ENCODE measurements at places on chromosomes 3 and 15. TPM values are rescaled to one million over a fixed set of nuclear protein-coding genes. Genes with fewer than 3 reads are reported as not detected.

The CHRD gene
- total RNA-seq: 7.0 TPM

The SLC4A7 gene
- total RNA-seq: 14.4 TPM

GRCh38 chr3:60798456-60798855 is 452.8 kb downstream of the FHIT start:
- DNase-seq: no peak

GRCh38 chr3:120678984-120679383 is 3.1 kb downstream of the HGD start:
- DNase-seq: no peak

DNA sequence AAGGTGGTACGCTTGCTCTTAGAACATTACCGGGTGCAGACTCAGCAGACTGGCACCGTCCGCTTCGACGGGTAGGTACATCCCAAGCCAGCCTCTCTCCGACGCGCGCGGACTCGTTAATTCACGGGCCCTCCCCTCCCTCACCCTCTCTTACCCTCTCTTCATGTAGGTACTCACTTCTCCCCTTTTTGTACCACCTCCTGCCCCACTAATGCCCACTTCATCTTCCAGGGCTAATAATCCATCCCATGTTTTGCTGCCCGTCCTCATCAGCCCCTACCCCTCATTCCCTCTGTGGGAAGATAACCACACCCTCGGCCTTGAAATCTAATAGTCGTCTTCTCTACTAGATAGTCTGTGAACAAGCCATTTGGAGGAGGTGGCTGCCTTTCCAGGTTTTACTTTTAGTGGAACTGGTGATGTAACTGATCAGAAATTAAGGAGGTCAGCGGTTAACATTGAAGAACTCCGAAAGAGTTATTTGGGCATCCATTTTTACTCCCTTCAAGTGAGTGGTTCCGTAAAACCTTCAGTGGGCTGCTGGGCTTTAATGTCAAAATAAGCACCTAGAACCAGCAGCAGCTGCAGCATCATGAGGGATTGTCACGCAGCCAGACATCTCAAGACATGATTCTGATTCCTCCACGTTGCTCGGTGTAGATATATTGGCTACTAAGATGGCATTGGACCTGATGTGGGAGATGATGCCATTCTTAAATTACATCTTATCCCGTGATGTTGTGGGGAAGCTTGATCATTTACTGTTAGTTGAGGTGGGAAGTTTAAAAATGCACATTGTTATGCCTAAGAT is 1.3 kb downstream of the FEM1B start:
- no peak for DNase-seq

DNA sequence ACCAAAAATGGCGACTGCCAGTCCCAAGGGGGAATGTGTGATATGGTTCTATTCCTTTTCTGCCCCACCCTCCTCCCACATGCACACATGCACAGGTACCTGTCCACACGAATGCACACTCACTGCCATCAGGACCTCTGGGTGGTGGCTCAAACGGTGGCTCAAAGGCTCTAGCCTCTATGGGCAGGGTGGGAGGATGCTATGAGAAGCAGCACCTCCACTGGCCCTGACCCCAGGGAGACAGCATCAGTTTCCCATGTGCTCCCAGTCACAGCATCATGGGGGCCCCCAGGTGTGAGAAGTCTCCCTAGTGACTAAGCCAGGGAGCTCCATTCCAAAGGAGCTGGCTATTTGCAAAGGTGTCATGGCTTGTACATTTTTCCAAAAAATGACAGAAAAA is 15.9 kb downstream of the SEMA3G start:
- DNase-seq: no peak

GRCh38 chr3:167754049-167754448 is 18.5 kb downstream of the SERPINI1 start:
- no peak for DNase-seq

The ITPKA gene
- 0.90 TPM for total RNA-seq

The C3orf52 gene
- 1.8 TPM for total RNA-seq

GRCh38 chr3:141326123-141326522 is 42.2 kb upstream of the ZBTB38 start:
- no peak for DNase-seq

- DNase-seq: no peak
These were observed 443.3 kb downstream of the MAGI1 start for GRCh38 chr3:65595222-65596028.

DNA sequence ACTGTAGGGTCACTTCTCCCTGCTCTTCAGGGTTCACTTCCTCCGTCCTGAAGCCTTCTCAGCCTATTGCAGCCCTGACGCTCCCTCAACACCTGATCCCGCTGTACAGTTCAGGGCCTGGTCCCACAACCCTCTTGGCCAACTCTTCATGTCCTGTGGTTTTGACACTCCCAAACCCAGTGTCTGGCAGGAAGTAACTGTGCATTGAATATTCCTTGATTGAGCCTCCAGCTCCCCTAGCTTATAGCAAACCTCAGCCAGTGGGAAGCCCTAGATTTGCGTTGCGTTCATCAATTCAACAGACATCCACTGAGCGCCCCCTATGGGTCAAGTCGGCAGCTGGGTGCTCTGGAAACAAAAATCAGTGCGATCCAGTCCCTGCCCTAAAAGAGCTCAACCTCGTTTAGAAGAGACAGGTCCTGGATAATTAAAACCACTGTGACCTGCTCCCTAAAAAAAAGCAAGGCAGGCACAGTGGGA is 13.5 kb downstream of the UBAP1L start:
- peak; percentile 78 for DNase-seq

DNA sequence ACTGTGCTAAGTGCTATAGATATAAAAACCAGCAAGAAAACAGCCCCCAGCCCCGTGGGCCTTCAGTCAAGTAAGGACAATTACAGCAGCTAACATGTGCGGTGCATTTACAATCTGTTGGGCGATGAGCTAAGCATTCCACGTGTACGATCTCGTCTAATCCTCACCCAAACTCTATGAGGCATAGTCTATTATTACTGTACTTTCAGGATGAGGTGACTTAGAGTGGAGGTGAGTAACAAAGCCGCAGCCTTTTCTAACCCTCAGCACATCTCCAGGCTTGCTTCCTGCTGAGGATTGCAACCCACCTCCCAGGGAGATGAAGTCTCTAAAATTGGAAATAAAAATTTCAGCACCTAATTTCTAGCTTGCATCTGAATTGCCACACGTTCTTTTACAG is 53.2 kb upstream of the MCF2L2 start:
- DNase-seq: no peak

The SV2B gene
- total RNA-seq: 0.56 TPM
